Central memory CD4-positive, alpha-beta T cell (primary cell): ENCODE measurements at places on chromosomes 2 and 18.

DNA sequence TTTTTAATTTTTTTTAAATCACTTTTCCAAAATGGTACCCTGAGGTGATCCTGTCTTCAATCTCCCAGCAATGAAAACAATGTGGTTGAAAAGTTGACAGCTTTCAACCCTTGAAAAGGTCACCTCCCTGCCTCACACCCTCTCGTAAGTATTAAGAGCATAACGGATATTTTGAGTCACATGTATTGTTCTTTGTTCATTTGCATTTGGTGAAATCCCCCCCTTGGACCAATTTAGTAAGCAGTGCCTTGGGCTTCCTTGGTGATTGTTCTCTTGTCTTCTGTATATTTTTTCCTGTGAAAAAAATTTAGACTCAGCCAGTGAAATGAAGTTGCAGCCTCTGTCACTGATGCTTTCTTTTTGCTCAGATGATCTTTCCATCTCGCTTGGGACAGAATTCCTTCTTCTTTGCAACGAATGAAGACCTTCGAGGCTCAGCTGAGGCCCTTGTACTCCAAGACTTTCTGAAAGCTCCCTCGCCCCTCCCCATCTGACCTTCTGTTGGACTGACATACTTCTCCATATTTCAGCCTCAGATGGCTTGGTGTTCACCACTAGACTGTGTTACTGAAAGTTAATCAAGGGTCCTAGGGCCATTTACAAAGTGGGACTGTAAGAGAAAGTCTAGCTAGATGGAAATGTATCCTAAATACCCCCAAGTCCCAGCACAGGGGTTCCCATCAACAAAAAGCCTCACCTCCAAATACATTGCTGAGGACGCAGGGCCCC is 158.4 kb downstream of the BCL2 start:
- DNase-seq: peak; percentile 73

GRCh38 chr2:165640247-165640929 is 153.7 kb downstream of the GALNT3 start:
- DNase-seq: no peak

GRCh38 chr2:158732573-158733429 is 62.3 kb upstream of the DAPL1 start:
- no peak for DNase-seq

- no peak for DNase-seq
Measured at GRCh38 chr2:165637396-165637795, 156.7 kb downstream of the GALNT3 start.

- no peak for DNase-seq
Measured at GRCh38 chr2:228261546-228261945, 80.1 kb upstream of the SPHKAP start.

- DNase-seq: no peak
Measured at GRCh38 chr18:8719192-8719591, 13.8 kb downstream of the MTCL1 start.

- no peak for DNase-seq
Measured at GRCh38 chr2:71928734-71929481, 218.8 kb downstream of the CYP26B1 start.

- no peak for DNase-seq
Measured at GRCh38 chr2:219056176-219056895, 4.4 kb downstream of the IHH start.

DNA sequence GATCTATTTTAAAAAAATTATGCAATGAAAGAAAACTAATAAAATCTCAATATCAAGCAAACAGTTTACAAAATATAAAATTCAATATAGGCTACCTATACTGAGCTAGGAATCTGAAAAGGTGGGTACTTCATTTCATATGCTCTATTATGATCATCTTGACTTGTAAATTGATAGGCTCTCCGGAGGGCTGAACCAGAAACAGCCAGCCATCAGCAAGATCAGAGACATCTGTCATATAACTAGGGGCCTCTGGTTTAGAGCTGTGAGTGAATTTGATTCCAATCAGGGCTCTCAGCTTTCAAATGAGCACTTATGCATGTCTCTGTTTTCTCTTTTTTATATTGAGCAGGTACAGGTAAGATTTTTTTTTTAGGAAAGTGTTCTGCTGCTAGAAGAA is 114.2 kb downstream of the SPHKAP start:
- DNase-seq: no peak

DNA sequence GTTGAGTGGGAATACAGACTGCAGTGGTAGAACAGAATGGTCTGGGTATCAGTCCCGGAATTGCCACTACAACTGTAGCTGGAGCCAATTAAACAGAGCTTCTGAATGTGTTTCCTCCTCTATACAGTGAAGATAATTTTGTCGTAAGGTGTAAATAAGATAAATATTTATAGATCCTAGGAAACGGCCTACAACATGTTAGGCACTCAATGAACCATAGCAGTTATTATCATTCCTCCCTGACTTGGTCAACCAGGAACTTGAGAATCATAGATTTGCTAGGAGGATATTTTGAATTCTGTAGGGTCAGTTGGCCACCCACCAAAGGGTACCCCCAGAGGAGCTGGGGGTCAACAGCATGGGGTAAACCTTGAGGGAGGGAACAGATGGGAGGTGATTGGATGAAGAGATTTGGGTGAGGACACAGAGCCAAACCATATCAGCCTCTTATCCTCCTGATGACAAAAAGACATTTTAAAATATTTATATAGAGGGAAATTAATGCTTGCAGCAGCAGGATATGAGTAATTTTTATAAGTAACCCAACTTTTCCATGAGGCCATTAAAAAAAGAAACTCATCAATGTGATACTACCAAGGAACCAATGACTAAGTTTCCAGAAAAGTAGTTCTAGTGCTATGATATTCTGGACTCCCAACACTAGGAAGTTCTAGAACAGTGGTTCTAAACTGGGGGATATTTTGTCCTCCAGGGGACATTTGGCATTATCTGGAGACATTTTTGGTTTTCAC is 4.0 kb downstream of the DHRS9 start:
- no peak for DNase-seq
